ENCODE measurements at places on chromosomes 2 and 18. TPM values are rescaled to one million over a fixed set of nuclear protein-coding genes. Genes with fewer than 3 reads are reported as not detected.

DNA sequence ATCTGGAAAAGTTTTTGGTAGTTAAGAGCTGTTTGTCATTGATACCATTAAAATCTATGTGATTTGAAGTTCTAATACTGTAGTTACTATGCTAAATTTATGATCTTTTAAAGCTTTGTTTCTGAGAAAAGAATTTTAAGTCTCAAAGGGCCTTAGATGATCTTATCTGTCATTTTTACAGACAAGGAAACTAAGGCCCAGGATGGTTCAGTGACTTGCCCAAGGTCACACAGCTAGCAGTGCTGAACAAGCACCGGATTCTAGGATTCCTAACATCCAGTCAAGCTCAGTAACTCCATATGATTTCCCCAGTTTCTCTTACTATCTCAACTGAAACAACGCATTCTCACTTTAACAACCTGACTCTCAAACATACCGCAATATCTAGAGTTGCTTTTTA lies 37.7 kb downstream of the PELI1 start:
- no peak for DNase-seq

- no peak for DNase-seq
Measured at GRCh38 chr2:134705861-134706586, 12.8 kb downstream of the TMEM163 start.

Gene CDH2
- total RNA-seq = 4.4 TPM

Gene NEUROD1
- 1.8 TPM for total RNA-seq

Gene MEP1B
- total RNA-seq = 31.1 TPM

Gene NT5C1B
- not detected for total RNA-seq
